ENCODE measurements at places on chromosomes 5 and 9.

DNA sequence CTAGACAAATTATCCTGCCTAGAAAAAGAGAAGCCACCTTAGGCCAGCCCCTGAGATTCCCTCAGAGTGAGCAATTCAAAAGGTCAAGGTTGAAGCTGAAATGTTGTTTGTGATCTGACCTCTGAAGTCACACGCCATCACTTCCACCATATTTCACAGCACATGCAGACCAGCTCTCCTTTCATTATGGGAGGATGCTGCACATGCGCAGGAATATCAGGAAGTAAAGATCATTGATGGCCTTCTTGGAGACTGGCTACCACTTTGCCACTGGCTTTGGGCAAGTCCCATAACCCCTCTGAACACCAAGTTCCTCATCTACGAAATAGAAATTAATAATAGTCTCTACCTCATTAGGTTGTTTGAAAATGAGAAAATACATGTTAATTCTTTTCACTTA is 39.5 kb downstream of the CDO1 start:
- no peak for DNase-seq

DNA sequence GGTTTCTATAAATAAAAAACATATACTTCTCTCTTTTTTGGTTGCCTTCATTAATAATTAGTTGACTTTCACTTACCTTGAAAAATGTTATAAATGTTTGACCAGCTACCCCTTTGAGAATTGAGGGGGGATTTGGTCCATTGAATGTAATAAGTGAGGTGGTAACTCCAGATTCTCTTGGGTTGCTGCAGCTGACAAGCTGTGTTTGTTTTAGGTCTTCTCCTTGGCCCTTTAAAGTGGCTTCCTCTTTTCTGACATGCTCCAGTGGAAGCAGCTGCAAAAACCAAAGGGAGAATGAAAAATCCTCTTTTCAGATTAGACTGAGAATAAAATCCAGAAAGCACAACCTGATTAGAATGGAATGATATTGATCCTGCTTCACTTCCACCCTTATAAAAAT is 410.5 kb downstream of the TMEM38B start:
- DNase-seq, result no peak

DNA sequence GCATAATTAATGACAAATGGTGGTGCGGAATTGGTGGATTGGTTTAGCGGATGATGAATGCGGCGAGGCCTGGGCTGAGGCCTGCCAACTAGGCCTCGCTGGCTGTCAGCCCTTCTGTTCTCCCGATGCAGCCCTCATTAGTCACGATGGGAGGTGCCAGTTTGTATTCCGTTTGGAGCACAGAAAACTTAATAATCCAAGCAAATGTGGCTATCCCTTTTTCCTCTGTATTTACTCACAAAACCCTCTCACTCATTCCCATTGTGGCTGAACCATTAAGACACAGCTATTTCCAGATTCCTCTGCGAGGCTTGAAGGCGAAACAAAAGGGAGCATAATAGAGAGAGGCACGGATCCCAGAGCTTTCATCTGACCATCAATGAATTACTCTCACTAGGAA is 114.3 kb downstream of the MVB12B start:
- no peak for DNase-seq

DNA sequence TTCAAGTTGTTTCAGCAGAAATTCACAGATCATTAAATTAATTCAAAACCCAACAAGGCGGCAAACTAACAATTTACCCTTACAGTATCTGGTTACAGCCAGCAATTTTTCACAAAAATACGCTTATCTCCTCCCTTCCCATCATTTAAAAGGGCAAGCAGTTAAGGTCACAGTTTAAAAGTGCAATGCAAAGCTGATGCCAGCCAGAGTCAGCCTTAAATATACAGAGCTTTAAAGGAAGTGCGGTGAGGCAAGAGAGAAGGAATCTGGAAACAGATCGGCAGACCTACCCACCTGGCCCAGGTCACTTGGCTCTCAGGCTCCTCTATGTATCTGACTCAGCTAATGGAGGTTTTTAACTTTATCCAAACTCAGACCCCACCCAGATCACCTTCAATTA is 31.0 kb downstream of the EPB41L4A start:
- DNase-seq, result no peak

DNA sequence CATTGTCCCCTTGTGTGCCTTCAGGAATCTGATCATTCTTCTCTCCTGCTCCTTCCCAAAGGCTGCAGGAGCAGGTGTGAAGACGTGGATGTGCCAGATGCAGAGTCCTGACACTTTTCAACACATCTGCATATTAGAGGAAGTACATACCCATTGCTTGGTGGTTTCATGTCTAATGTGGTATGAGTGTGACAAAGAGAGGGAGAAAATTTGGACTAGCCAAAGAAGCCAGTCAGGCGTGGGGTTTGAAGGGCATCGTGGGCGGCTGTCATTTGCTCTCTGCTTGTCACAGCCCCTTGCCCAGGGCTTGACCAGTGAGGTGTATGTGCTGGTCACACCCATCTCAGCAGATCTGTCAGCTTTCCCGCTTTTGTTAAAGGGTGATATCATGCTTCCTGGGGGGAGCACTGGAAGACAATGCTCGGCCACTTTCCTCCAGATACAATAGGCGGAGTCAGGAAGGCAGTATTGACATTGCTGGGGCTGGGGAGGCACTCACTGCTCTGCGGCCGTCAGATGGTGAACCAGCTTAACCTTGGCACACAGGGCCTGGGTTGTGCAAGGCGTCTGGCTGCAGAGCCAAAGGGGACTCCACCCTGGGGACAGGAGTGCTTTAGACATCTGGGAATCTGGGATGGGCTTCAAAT is 8.6 kb downstream of the TEK start:
- DNase-seq, result no peak

DNA sequence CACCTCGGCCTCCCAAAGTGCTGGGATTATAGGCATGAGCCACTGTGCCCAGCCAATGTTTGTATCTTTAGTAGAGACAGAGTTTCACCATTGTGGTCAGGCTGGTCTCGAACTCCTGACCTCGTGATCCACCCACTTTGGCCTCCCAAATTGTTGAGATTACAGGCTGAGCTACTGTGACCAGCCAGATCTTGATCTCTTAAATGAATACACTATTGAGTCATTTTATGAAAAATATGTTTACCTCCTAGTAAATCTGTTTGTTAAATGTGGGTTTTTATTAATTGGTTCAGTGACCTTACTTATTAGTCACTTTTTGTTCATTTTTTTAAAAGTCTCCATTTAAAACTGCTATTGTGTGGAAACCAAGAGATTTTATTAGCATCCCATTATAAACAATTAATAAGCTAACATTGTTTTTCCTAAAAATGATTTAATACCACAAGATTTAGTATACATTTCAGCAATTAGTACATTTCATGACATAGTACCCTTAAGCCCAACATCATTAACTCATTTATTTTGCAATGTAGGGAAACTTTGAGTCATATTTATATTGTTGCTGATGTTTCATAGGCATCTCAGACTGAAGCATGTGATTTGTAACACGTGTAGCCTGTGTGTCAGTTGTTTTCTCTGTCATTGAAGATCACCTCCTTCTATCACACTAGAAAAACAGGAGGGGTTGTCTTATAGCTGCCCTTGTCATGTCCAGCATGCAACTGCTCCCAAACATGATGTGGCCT is 261.2 kb downstream of the TAF11L14 start:
- DNase-seq, result no peak

DNA sequence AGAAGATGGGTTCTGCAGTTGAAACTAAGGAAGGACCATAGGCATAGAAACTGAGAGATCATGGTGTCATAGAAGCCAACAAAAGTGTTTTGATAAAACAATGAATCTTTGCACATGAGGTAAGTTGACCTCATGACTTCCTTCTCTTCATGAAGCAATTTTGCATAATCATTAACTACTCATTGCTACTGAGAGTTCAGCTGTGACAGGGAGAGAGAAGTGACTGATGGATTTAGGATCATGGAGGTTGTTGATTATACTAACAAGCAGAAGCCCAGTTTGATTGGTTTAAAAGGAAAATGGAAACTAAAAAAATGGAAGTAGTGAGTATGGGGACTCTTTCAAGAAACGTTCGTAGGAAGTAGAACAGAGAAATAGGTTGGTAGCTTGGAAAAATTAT is 51.2 kb downstream of the PARP8 start:
- DNase-seq, result no peak

GRCh38 chr9:130578865-130579737 is at the start of gene FUBP3:
FUBP3 (plus strand) TSS chr9:130579577; CDS start chr9:130579681, 104 bp downstream.
- peak; percentile 95 for DNase-seq

GRCh38 chr5:44361342-44362001 is 27.7 kb downstream of the FGF10 start:
- no peak for DNase-seq

- DNase-seq, result no peak
Measured at GRCh38 chr9:87436716-87437115, 61.0 kb upstream of the DAPK1 start.

DNA sequence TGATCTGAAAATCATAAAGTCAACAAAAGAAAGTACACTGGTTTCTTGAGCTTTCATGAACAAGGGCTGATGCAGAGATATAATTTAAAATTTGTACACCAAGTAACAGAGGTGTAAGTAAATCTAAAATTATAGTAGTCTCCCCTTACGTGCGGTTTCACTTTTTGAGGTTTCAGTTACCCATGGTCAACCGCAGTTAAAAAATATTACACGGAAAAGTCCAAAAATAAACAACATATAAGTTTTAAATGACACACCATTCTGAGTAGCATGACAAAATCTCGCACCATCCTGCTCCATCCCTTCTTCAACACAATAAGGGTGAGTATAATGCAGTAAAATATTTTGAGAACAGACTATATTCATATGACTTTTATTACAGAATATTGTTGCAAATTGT is 54.4 kb downstream of the AUH start:
- no peak for DNase-seq

DNA sequence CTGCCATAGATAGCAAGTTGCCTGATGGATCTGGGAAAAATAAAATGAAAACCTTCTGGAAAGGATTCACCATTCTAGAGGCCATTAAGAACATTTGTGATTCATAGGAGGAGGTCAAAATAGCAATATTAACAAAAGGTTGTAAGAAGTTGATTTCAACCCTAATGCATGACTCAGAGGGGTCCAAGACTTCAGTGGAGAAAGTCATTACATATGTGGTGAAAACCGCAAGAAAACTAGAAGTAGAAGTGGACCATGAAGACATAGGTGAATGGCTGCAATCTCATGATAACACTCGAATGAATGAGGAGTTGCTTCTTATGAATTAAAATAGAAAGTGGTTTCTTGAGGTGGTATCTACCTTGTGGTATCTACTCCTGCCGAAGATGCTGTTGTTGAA is 86.6 kb downstream of the GABRA1 start:
- no peak for DNase-seq

- DNase-seq, result no peak
Measured at GRCh38 chr5:120955795-120956194, 491.7 kb downstream of the PRR16 start.

GRCh38 chr9:84647699-84648098 is 21.8 kb upstream of the NTRK2 start:
- no peak for DNase-seq

DNA sequence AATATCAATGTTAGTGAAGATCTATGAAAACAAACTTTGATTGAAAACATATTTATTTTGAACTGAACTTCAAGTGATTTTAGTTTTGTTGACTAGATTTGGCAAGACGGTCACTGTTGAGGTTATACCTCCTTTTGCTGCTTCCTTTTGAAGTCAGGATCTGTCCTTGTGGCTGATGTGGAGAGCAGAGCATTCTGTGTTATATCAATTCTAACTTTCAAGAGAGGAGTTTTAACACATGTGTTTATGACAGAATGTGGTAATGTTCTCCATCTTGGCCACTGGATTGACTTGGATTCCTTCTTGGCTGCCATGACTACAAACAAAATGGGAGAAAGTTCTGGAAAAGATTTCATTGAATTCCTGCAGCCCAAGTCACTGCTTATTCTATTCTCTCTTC is 104.0 kb upstream of the ACTBL2 start:
- no peak for DNase-seq

DNA sequence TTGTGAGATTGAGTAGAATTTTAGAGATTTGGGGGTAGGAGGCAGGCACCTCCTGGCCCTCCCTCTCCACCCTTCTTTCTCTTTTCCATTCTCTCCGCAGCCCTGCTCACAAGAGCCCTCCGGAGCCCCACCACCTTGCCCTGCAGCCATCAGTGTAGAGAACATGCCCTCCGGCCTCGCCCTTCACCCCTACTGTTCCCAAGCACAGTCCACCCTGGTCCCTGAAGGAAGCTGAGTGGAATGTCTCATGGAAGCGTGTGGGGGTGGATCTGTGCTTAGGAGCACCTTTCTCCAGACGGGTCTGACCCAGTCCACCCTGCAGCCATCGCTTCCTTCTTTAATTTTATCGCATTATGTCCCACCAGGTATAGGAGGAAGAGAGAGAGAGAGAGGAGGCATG is 267.1 kb downstream of the NSG2 start:
- no peak for DNase-seq

- DNase-seq, result peak; percentile 25
Measured at GRCh38 chr5:176817841-176818377, 7.5 kb downstream of the UNC5A start.

- DNase-seq, result peak; percentile 70
Measured at GRCh38 chr5:139294374-139295165, 1.0 kb downstream of the MATR3 start.

DNA sequence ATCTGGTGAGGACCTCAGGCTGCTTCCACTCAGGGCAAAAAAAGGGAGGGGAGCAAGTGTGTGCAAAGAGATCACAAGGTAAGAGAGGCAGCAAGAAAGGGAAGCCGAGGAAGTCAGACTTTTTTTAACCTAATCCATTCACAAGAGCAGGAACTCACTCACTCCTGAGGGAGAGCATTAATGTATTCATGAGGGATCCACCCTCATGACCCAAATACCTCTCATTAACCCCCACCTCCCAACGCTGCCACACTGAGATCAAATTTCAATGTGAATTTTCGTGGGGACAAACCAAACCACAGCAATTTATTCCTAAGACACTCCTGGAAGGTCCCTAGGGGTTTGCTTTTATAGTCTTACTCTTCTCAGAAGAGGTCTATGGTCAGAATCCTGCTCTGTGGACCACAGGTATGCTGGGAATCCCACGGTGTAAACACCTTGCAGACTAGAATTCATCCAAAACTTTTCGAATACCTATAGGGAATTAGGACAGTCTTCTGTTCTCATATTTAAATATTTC is 108.7 kb downstream of the HSD17B3 start:
- no peak for DNase-seq

GRCh38 chr5:145633474-145633873 is 201.7 kb downstream of the PRELID2 start:
- no peak for DNase-seq

DNA sequence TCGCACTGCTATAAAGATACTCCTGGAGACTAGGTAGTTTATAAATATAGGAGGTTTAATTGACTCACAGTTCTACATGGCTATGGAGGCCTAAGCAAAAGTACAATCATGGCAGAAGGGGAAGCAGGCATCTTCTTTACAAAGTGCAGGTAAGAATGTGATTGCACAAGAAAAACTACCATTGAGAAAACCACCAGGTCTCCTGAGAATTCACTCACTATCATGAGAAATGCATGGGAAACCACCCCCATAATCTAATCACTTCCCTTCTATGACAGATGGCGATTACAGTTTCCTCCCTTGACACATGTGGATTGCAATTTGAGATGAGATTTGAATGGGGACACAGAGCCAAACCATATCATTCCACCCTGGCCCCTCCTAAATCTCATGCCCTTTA is 121.2 kb upstream of the ST8SIA4 start:
- no peak for DNase-seq
